Omental fat pad (tissue), 4 donors: ENCODE measurements at places on chromosomes 7 and 10.

- no peak for DNase-seq
Observed at GRCh38 chr7:9488555-9488954, 1055.1 kb downstream of the NXPH1 start.

- no peak for DNase-seq
Observed at GRCh38 chr7:37083311-37084096, 359.2 kb upstream of the AOAH start.

DNA sequence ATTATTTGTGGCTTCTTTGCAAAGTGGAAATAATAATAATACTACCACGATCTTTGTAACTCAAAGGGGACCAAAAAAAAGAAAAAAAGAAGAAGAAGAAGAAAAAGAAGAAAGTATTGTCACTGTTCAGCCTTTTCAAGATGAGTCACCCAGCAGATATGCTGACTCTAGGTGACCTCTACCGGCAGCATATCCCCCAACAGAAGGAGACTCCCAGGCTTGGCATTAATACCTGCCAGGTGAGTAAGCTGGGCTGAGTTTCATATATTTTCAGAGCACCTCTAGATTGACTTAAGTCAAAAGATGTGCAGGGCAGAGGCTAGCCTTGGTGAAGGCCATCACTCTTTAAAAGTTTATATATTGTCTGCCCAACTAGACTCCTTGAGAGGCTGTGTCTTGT, 30.4 kb upstream of the GPR26 start:
- DNase-seq, result no peak

- DNase-seq, result no peak
Observed at GRCh38 chr10:42755556-42756093, 27.0 kb upstream of the BMS1 start.

DNA sequence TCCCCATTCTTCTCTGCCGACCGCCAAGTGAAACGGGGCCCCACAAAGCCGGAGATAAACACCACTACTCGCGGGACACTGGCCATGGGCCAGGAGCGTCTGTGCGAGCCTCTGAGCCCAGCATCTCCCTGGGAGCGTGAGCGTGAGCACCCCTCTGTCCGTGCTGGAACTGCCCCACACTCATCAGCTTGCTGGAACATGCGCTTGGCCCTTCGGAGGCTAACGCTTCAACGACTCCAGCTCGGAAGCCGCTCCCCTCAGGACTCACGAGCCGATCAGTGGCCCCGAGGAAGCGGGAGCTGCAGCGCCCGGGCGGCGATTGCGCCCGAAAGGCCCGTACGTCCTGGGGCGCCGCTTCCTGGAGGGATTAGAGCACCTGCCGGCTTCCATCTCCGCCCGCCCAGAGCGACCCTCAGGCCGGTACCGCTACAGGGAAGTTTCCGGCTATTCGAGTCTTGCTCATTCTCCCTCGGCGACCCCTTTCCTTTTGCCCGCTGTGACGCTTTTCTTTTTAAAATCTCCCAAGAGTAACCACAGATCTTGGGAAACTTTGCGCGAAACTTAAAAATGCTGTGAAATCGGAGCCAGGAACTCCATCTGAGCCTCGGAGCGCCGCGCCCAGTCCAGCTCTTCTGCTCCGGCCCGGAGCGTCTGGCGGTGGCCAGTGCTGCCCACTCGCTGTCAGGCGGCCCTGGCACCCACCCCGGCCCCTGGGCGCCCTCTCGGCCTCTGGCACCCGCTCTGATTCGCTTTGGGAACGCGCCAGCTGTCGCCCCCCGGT, 1.0 kb downstream of the TLL2 start:
- no peak for DNase-seq
